ENCODE measurements at places on chromosomes 16 and 17.

DNA sequence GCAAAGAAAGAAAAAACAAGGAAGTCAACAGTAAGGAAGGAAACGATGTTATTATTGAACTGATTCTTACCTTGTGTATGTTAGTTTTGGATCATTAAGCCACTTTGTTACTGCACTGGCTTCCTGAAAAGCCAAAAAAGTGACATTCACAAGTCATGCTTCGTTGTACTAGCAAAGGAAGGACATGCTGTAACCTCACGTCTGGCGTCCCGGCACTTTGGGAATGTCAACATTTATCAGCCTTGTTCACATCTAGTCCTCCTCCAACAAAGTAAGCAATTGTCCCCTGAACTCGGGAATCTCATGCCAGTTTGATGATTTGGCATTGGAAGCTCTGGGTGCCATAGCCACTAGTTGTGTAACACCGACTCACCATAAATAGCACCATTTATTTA lies 731 bp upstream of the MKS1 start:
- no peak for DNase-seq

- no peak for DNase-seq
These were observed 435.5 kb downstream of the CA10 start for GRCh38 chr17:51722994-51723393.

GRCh38 chr17:37081287-37081686 lies 132.5 kb downstream of the AATF start:
- DNase-seq: no peak

GRCh38 chr17:28686296-28686695 lies 24.3 kb downstream of the SUPT6H start:
- no peak for DNase-seq

DNA sequence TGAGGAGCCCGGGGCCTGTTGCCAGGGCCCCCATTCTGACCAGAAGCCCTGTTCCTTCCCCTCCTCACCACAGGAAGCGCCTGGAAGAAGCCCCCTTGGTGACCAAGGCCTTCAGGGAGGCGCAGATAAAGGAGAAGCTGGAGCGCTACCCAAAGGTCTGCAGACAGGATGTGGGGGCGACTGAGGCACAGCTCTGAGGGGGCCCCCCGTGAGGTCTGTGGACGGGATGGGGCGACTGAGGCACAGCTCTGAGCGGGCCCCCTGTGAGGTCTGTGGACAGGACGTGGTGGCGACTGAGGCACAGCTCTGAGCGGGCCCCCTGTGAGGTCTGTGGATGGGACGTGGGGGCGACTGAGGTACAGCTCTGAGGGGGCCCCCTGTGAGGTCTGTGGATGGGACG lies 13.3 kb downstream of the CENPX start:
- DNase-seq: no peak
